Kidney (tissue), 22 donors: ENCODE measurements at places on chromosomes 6 and 20. TPM values are rescaled to one million over a fixed set of nuclear protein-coding genes. Genes with fewer than 3 reads are reported as not detected.
A peak's percentile ranks its signal among the peaks of the same experiment; 100 is the strongest.

Gene FLRT3
- total RNA-seq = 70.3 TPM

Gene DZANK1
- 6.2 TPM for total RNA-seq

Gene GHRH
- total RNA-seq = not detected

Gene MOG
- not detected for total RNA-seq

Gene RIMS4
- total RNA-seq = 0.13 TPM

Gene FNDC11
- total RNA-seq = 1.6 TPM

Gene APCDD1L
- 1.2 TPM for total RNA-seq

Gene MANEA
- 15.6 TPM for total RNA-seq

Gene TFAP2A
- 16.2 TPM for total RNA-seq

Gene SUMO4
- 1.9 TPM for total RNA-seq

DNA sequence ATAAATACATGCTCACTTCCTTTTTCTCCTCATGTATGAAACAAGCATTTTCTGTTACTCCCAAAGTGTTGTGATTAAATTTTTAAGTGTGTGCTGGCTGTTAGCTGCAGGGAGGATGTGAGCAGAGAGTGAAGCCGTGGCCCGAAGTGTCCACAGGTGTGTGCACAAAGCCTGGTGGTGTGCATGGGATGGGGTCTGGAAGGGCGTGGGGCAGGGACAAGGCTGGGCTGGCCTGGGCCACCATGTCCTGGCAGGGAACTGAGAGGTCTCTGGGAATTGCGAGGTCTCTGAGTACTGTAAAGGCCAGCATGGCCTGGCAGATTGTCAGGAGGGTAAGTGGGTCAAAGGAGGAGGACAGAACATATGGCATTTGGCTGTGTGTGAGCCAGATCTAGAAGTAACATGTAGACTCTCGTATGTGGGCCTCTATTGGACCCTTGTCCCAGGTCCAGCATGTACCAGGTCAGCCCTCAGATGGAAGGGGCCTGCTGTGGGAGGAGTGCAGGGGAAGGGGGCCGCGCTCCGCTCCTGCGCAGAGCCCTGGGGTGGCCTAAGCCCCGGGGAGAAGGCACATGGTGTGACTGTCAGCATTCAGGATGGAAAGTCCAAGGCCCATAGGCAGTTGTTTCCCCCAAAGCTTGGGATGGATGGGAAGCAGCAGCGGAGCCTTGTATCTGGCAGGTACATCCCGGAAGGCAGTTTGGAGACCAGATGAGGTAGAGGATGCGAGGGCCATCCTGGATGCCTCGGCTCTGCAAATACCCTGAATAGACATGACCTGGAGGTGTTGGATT is 45.1 kb upstream of the PHACTR3 start:
- no peak overlapping the region for H3K27ac ChIP-seq
- no peaks in the 10 kb centered on the region for H3K27me3 ChIP-seq
- DNase-seq = no peak
- H3K36me3 ChIP-seq = no peaks in the 10 kb centered on the region
- H3K4me3 ChIP-seq = no peak overlapping the region

DNA sequence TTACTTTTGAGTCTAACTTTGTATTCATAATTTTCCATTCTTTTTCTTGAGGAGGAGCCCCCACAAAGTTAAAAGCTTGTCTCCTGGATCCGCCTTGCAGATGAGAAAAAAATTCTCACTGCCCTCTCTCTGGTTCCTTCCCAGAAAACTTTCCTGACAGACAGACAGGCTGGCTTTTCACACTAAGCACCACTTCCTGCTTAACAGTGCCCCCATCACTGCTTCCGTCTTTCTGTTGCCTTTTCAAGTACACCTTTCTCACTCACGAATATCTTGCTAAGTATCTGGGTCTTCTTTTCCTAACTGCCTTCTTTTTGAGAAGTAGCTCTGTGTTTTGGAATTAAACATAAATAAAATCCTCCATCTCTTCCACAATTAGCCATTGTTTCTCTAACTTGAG is 19.8 kb upstream of the LMBRD1 start:
- no peak overlapping the region for H3K27ac ChIP-seq
- no peaks in the 10 kb centered on the region for H3K36me3 ChIP-seq
- no peaks in the 10 kb centered on the region for H3K4me1 ChIP-seq
- H3K27me3 ChIP-seq = no peaks in the 10 kb centered on the region
- DNase-seq = no peak

GRCh38 chr6:2853769-2854395 is 12.2 kb upstream of the SERPINB1 start:
- H3K4me3 ChIP-seq = peak overlapping the region; percentile 65
- no peaks in the 10 kb centered on the region for H3K27me3 ChIP-seq
- H3K27ac ChIP-seq = peak overlapping the region; percentile 88
- no peaks in the 10 kb centered on the region for H3K36me3 ChIP-seq
- DNase-seq = peak; percentile 86

GRCh38 chr6:85403331-85404015 is 46.4 kb upstream of the NT5E start:
- H3K27me3 ChIP-seq = no peaks in the 10 kb centered on the region
- peaks cover 23% of the 10 kb centered on the region for H3K4me1 ChIP-seq
- peak overlapping the region; percentile 56 for H3K27ac ChIP-seq
- no peaks in the 10 kb centered on the region for H3K36me3 ChIP-seq
- H3K4me3 ChIP-seq = no peak overlapping the region
- no peak for DNase-seq

DNA sequence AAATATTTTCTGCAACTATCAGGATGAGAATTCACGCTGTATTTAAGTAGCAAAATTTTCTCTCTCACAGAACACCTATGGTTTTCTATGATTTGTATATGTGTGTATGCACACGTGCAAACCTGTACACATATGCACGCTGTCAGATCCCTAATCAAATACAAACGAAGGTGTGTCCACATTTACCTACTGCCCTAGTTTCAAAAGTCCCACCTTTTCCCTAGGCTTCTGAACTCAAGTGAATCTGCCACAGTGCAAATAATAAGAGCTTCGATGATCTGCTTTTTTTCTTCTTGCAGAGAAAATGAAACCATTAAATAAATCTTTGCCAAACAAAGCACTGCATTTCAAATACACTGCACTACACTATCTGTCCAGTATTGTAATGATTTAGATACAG is 6.5 kb downstream of the HIVEP2 start:
- H3K27ac ChIP-seq = no peak overlapping the region
- no peak for DNase-seq
- no peaks in the 10 kb centered on the region for H3K36me3 ChIP-seq
- no peak overlapping the region for H3K4me3 ChIP-seq
- no peaks in the 10 kb centered on the region for H3K4me1 ChIP-seq

GRCh38 chr6:98687752-98688151 is 146.6 kb upstream of the POU3F2 start:
- H3K27ac ChIP-seq = no peak overlapping the region
- no peaks in the 10 kb centered on the region for H3K27me3 ChIP-seq
- H3K36me3 ChIP-seq = no peaks in the 10 kb centered on the region

GRCh38 chr6:158438226-158438625 is 121.7 kb upstream of the TMEM181 start:
- H3K36me3 ChIP-seq = no peaks in the 10 kb centered on the region
- no peak overlapping the region for H3K4me3 ChIP-seq
- no peak overlapping the region for H3K27ac ChIP-seq
- H3K4me1 ChIP-seq = no peaks in the 10 kb centered on the region

DNA sequence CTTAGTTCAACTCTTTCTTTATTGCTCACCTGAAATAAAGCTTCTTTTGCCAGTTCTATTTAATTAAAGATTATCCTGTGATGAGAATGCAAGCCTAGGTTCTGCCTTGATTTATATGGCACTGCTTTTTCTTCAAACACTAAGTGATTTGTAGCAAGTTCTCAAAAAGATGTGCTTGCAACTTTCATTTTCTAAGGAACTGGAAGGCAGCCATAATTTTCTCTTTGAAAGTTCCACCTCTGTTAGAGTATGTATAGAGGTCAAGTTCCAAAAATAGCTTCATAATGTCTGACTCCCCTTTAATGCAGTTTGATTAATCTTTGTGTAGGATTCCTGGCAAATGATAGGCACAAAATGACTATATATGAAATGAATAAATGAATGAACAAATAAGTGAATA is 528.3 kb upstream of the FLRT3 start:
- H3K4me1 ChIP-seq = no peaks in the 10 kb centered on the region
- no peaks in the 10 kb centered on the region for H3K27me3 ChIP-seq
- H3K27ac ChIP-seq = no peak overlapping the region

DNA sequence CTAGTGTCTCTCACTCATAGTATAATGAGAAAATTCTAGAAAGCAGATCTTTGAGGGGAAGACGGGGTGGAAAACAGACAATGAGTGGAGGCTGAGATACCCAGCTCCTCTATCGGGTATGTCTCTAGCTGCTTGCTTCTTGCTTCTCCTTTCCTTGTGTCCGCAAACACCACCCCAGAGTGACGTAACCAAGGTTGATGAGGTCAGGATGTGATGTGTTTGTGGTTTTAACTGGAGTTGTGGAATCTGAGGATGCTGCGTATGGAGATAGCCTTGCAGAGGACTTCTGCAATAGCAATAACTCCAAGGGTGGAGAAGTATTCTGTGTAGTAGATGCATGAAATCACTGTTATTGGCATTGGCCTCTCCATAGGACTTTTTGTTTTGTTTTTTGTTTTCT is 132.7 kb upstream of the IFNGR1 start:
- H3K27ac ChIP-seq = no peak overlapping the region
- no peak for DNase-seq
- no peaks in the 10 kb centered on the region for H3K27me3 ChIP-seq
- no peak overlapping the region for H3K4me3 ChIP-seq

GRCh38 chr20:21947406-21947805 is 241.9 kb downstream of the PAX1 start:
- H3K36me3 ChIP-seq = no peaks in the 10 kb centered on the region
- no peak overlapping the region for H3K4me3 ChIP-seq
- H3K27ac ChIP-seq = no peak overlapping the region

DNA sequence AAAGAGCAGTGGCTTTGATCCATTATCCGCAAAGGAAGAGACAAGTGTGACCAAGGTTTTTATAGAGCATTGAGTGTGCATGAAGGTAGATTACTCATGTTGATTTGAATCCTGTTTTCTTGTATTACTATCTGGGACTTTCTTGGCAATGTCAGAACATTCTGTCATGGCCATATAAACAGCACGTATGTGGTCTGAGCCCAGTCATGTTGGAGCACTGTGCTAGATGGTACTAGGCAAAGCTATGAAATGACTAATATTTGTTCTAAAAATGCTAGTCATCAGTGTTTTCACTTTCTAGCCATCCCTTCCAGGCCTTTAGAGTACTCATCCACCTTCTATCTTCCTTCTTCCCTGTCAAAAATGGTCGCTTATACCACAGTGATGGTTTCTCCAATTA is 278.6 kb upstream of the FLRT3 start:
- H3K36me3 ChIP-seq = no peaks in the 10 kb centered on the region
- H3K4me3 ChIP-seq = no peak overlapping the region
- no peak overlapping the region for H3K27ac ChIP-seq
- no peak for DNase-seq
- no peaks in the 10 kb centered on the region for H3K27me3 ChIP-seq

- no peak for DNase-seq
- no peaks in the 10 kb centered on the region for H3K27me3 ChIP-seq
- no peak overlapping the region for H3K27ac ChIP-seq
- no peak overlapping the region for H3K4me3 ChIP-seq
Observed at GRCh38 chr6:35544769-35545361, 32.2 kb upstream of the TULP1 start.

DNA sequence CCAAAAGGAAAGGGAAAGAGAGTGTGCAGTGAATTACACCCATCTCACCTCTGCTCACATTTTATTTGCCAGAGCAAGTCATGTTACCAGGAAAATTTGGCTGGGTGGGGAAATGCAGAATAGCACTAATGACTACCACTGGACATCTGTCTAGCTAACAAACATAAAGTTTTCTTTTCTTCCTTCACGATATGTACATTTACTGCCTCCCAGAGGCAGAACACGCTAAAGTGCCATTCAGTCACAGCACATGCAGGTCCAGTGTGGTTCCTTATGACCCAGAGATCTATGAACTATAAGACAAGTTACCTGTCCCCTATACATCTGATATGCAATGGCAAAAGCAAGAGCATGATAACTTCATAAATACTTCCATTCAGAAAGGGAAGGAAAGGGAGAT is 194.1 kb downstream of the OGFRL1 start:
- H3K4me1 ChIP-seq = peaks cover 22% of the 10 kb centered on the region
- H3K4me3 ChIP-seq = no peak overlapping the region
- DNase-seq = no peak

- no peak overlapping the region for H3K4me3 ChIP-seq
- no peaks in the 10 kb centered on the region for H3K27me3 ChIP-seq
- no peaks in the 10 kb centered on the region for H3K4me1 ChIP-seq
- no peaks in the 10 kb centered on the region for H3K36me3 ChIP-seq
- H3K27ac ChIP-seq = no peak overlapping the region
- DNase-seq = no peak
Observed at GRCh38 chr6:54465649-54466300, 157.5 kb downstream of the TINAG start.

- H3K36me3 ChIP-seq = peaks cover 4% of the 10 kb centered on the region
- H3K4me1 ChIP-seq = no peaks in the 10 kb centered on the region
- H3K4me3 ChIP-seq = no peak overlapping the region
Observed at GRCh38 chr6:144475411-144475810, 190.3 kb downstream of the UTRN start.

DNA sequence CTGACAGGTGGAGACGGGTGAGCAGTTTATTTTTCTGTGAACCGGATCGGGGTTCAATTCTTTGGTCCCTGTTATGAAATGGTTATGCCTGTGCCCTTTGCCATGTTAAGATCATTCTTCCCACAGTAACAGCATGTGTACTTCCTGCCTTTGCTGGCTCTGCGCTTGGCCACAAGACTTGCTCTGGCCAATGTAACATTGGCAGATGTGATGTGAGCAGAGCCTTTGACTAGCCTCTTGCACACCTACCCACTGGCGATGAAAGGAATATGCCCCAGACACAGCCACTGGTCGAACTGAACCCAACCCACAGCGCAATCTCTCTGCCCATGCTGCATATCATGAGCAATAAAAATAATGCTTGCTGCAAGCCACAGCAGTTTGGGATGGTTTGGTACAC is 31.9 kb downstream of the JAG1 start:
- H3K27me3 ChIP-seq = no peaks in the 10 kb centered on the region
- peaks cover 19% of the 10 kb centered on the region for H3K36me3 ChIP-seq
- no peak for DNase-seq
- H3K27ac ChIP-seq = no peak overlapping the region
- H3K4me3 ChIP-seq = no peak overlapping the region
- no peaks in the 10 kb centered on the region for H3K4me1 ChIP-seq

- no peak for DNase-seq
- no peak overlapping the region for H3K4me3 ChIP-seq
- no peaks in the 10 kb centered on the region for H3K36me3 ChIP-seq
- no peak overlapping the region for H3K27ac ChIP-seq
- H3K27me3 ChIP-seq = no peaks in the 10 kb centered on the region
Observed at GRCh38 chr20:50198716-50199115, 8.1 kb downstream of the CEBPB start.

DNA sequence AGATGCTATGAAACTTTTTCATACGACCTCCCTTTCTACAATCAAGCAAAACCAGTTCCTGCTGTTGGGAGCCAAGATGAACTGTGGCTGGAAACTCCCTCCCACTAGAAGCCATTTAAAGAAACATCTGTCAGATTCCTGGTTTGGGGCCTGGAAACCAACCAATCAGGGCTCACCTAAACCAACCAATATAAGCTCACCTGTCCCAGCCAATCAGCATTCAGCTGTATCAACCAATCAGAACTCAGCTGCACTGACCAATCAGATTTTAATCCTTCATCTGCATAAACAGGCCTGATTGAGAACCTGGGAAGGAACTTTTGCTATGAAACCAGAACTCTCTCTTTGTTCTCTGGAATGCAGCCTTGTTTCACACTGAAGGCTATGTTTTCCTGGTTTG is 42.4 kb downstream of the SNX14 start:
- no peaks in the 10 kb centered on the region for H3K27me3 ChIP-seq
- no peak overlapping the region for H3K4me3 ChIP-seq
- H3K4me1 ChIP-seq = no peaks in the 10 kb centered on the region
- H3K36me3 ChIP-seq = no peaks in the 10 kb centered on the region
- DNase-seq = no peak
